Caco-2 (cell line): ENCODE measurements at places on chromosomes 5 and 9. TPM values are rescaled to one million over a fixed set of nuclear protein-coding genes. Genes with fewer than 3 reads are reported as not detected.

The SLC23A1 gene
- total RNA-seq = 20.4 and 24.0 TPM in 2 replicates

The CEL gene
- 1.9 and 2.0 TPM in 2 replicates for total RNA-seq

- no peak overlapping the region for H3K4me3 ChIP-seq
- H3K4me1 ChIP-seq = no peaks in the 10 kb centered on the region
- no peaks in the 10 kb centered on the region for H3K27me3 ChIP-seq
- DNase-seq = no peak
- no peaks in the 10 kb centered on the region for H3K36me3 ChIP-seq
- no peak overlapping the region for H3K27ac ChIP-seq
Observed at GRCh38 chr9:10204276-10204675, 408.5 kb downstream of the PTPRD start.

DNA sequence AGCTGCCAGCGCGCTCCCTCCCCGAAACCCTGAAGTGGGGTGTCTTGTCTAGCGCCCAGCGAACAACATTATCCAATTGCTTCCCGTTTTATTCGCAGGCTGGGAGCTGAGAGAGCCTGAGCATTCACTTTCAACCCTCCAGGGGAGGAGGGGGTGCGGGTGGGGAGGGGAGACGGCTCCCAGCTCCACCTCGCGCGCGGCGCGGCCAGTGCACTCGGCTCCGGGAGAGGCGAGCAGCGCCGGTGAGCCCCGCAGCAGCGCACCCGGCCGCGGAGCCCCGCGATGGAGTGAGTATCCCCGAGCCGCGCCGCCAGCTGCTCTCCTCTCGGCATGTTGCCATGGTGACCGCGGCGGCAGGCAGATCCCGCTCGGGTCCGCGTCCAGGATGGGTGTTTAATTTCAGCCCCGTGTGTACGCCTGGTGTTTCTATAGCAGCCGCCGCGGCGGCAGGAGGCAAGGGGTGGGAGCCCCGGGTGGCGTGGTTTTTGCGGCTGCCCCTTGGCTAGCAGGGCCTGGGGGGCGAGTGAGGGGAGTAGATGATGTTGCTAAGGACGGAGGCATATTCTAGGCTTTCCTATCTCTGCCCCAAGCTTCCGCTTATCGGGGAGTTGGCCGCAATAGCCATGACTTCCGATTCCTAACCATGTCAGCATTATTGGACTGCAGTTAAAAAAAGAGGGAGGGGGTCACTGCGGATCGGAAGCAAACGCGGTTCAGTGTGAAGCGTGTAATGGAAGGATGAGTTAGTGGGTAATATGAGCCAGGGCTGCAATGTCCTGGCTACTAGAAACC, 139.2 kb upstream of the PALM2AKAP2 start:
- no peak overlapping the region for H3K4me3 ChIP-seq
- no peaks in the 10 kb centered on the region for H3K36me3 ChIP-seq
- H3K4me1 ChIP-seq = no peaks in the 10 kb centered on the region
- H3K27ac ChIP-seq = no peak overlapping the region
- H3K27me3 ChIP-seq = no peaks in the 10 kb centered on the region; the same call in 1 of the 2 replicates

The RAB3C gene
- total RNA-seq = 0.05 TPM in 1 of 2 replicates, not detected in the other
